NCI-H345 (cell line): ENCODE measurements at places on chromosomes 7 and 10.

- DNase-seq: no peak
Measured at GRCh38 chr7:30396389-30396788, 82.2 kb downstream of the NOD1 start.

DNA sequence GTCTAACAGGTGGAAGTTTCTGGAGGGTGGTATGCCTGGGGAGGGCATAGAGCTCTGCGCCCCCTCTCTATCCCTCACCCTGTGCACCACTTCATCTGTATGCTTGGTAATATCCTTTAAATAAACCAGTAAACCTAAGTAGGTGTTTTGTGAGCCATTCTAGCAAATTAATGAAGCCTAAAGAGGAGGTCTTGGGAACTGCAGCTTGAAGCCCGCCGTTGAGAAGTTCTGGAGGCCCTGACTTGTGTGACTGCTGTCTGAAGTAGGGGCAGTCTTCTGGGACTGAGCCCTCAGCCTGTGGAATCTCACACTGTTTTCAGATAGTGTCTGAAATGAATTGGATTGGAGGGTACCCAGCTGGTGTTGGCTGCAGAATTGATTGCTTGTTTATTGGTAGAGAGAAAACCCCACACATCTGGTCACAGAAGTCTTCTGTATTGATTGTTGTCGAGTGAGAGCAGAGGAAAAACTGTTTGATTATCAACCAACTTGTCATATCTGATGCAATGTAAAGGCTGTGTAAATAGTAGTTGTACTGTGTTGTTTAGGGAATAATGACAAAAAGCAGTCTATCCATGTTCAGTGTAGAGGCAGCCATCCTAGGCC is 4.7 kb downstream of the CRCP start:
- DNase-seq: no peak

GRCh38 chr10:90288391-90288933 is 569.4 kb downstream of the HTR7 start:
- DNase-seq: no peak

- DNase-seq: no peak
Measured at GRCh38 chr10:34222359-34222758, 592.7 kb downstream of the PARD3 start.

DNA sequence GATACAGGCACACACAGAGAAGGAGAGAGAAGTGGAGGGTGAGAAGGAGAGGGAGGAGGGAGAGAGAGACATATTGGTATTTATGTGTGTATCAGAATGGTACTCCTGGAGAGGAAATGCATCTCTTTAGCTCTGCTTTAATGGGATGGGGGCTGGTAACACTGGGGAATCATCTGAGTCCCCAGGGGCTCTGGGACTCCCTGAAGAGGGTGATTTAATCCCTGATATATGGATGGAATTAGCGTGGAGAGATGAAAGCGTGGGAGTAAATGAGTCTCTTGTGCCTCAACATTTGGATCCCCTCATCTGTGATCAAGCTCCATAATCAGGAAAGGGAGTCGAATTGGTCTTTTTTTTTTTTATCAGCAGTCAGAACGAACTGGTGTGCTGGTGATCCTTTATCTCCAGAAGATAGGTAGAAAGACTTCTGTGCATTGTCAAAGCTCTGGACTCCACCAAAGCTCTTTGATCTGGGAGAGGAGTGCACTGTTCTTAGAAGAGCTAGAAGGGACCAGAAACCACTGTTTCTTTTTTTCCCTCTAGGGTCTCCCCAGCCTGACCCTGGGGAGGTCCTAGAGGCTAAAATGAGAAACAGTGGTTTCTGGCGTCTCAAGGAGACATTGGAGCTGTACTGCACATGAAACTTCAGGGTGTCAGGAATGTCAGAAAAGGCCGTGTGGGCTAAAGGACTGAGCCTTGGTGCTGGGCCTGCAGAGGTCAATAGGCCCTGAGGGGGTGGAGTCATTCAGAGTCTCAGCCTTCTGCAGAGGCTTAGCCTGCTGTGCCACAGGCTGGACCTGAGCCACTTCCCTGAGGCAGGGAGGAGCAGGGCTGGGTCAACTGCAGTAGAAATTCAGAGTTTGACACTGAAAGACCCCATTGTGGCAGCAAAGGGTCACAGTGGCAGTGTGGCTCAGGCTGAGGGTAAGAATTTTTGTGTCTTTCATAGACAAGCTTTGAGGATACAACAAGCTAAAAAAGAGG is 234.4 kb upstream of the SLC26A5 start:
- no peak for DNase-seq

DNA sequence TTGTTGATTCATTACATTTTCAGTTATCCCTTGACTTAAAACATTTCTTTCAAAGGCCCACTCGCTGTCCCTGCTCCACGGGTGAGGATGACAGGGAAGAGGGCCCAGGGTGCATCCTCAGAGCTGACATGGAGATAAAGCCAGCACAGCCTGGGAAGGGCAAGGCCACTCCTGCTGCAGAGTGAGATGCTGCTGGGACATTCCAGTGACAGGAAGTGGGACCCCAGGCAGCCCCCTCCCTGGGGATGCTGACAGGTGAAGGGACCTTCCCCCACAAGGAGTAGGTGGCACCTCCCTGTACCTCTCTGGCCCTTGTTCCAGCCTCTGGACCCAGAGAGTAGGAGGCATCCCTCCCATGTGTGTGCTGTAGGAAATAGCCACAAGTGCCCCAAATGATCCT is 97.8 kb upstream of the DDC start:
- no peak for DNase-seq

GRCh38 chr10:67076144-67076543 is 150.3 kb downstream of the LRRTM3 start:
- no peak for DNase-seq

- DNase-seq: no peak
Measured at GRCh38 chr7:153588586-153588985, 463.6 kb upstream of the DPP6 start.

DNA sequence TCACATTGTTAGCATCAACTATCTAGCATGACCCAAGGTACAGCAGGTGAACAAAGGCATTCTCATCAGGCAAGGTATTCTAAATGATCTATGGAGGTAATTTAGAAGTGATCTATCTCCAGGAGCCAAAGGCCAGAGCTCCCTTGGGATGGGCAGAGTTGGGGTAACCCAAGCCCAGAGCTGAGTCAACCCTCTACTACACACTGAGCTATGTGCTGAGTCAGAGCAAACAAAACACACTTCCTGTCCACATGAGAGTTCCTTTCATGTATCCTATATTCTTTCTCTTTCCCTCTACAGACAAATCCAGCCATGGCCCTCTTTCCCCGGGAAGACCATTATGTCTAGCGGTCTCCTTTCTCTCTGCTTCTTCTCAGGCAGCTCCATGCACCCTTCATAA is 68.2 kb upstream of the AGK start:
- DNase-seq: no peak

DNA sequence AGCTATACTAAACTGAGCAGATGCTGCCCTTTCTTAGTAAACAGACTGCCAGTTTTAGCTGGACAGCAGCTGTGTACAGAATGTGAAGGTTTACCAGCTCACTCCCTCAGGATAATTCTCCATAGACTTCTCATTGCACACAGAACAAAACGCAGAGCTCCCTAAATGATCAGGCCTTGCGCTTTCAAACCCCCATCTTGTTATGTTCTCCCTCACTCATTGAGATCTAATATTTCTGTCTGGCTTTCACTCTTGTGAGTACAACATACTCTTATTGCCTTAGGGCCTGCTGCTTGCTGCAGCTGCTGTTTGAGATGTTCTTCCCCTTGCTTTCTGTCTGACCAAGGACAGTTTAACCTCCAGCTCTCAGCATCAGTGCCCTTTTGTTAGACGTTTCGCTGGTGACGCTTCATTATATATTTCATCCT is 17.3 kb downstream of the VWDE start:
- DNase-seq: peak; percentile 85

GRCh38 chr10:29228562-29228961 is 60.3 kb upstream of the LYZL1 start:
- DNase-seq: no peak
